ENCODE measurements at places on chromosomes 5 and 9. TPM values are rescaled to one million over a fixed set of nuclear protein-coding genes. Genes with fewer than 3 reads are reported as not detected.

RAD1 gene
- 33.9 TPM for polyA plus RNA-seq

ZBTB26 gene
- polyA plus RNA-seq: 19.1 TPM

DNA sequence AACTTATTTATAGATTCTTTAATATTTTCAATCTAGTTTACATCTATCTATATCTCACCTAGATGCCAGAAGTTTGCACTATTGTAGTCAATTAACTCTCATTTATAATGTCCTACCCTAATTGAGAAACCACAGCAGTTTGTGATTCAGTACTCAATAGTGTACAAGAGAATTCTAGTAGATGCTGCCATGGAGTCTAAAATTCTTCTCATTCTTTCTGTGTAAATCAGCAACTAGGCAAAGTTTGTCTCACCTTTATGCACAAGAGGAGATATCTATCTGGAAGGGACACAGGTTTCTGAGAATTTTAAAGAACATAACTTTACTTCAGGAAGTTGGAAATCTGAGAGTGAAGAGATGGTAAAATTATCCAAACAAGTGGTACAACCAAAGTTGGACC is 173.0 kb upstream of the FBXL7 start:
- no peak for DNase-seq

DNA sequence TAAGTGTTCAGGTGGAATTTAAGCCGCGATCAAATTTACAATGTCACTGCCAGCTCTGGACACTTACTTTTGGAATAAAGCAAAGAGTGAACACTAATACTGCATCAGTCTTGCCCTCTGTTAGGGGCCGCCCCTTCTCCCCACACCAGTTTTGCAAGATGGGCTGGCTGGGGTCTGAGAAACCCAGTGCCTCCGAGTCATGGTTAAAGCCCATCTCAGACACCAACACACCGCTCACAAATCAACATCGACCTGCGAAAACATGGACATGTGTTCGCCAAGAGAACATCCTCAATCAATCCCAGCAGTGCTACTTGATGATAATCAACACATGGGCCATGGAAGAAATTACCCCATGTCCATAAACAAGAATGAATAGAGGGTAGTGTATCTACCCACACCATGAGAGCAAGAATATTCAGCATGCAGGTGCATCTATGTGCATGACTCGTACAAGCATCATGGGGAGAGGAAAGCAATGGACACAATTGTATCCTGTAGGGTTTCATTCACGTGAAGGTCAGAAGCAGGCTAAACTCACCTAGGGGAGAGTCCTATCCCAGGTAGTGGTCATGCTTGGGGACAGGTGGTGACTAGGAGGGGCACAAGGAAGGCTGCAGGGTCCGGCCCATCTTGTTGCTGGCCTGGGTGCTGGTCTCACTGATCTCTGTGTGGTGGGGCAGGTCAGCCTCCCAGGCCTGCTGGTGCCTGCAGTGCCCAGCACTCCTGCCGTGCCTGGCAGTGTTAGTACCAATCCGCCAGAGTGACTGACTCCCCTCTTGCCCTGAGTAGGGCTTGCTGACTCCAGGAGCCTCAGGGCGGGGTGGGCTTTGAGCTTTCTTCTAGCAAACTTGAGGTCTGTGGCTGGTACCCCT is 5.0 kb downstream of the S1PR3 start:
- no peak for DNase-seq

DNA sequence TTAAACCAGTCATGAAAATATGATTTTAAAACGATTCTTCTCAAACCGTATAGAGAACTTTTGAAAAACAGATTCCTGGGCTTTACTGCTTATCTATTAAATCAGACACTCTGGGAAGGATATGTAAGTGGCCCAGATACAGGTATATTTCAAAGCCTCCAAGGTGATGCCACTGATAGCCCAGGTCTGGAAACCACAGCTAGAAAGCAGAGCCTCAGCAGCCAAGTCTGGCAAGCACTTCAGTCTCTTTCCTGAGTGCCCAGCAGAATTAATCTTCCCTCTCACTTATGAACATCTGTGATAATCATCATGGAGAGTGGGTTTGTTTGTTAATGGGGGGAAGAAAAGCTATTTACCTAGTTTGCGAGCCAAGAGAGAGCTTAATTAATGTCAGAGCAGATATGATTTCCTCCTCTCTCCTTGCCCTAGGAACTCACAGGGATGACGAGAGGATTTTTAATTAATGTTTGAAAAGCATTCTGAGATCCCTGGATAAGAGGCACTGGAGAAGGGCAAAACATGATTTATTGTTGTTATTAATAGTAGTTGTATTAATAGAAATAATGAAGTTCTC is 368.4 kb downstream of the TLE1 start:
- DNase-seq: no peak
